Pancreas (tissue), 10 donors: ENCODE measurements at places on chromosomes 5 and 9.

GRCh38 chr9:117511852-117512481, 97.1 kb upstream of the ASTN2 start:
- DNase-seq = no peak

DNA sequence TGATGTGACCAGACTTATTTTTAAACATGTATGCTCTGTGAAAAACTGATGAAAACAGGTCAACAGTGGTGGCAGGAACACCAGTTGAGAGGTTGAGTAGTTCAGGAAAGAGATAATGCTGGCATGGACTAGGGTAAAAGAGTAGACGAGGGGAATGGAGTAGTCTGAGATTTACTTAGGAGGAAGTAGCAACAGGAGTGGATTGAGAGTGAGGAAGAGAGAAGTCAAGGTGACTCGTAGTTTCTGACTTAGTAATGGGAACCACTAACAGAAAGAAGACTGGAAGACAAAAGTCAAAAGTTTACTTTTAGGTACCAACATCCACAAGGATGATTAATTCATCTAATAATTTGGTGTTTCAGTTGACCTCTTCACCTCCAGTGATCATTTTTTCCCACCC, 3.6 kb downstream of the SRA1 start:
- no peak for DNase-seq

DNA sequence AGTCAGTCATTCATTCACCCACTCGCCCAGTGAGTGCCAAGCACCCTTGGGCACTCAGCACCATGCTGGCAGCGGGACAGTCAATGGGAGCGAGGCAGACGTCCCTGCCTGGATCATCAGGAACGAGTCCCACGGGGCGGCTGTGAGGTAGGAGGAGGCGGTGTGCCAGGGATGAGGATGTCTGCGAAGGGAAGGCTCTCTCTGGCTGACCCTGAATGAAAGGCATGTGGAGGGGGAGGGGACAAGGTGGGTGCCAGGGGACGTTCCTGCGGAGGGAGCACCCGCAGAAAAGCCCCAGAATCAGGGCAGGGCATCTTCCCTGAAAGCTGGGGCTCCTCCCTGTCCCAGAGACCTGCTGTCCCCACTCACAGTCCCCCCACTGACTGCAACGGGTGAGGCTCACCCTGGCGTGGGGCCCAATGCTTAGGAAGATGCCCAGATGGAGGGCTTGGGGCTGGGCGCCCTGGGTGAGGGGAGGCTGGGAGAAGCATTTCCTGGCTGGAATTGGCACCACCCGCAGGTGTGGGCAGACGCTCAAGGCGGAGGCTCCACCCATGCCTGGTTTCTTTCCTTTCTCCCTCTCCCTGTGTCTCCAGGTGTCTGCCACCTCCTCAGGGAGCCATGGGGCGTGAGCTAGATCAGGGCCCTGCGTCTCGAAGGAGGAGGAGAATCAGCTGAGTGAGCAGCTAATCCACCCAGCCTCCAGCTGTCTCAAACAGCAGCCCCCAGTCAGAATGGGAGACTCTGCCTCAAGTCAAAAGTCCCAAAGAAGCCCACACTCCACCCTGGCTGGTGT, 179.0 kb upstream of the PPP1R26 start:
- DNase-seq = peak; percentile 67

DNA sequence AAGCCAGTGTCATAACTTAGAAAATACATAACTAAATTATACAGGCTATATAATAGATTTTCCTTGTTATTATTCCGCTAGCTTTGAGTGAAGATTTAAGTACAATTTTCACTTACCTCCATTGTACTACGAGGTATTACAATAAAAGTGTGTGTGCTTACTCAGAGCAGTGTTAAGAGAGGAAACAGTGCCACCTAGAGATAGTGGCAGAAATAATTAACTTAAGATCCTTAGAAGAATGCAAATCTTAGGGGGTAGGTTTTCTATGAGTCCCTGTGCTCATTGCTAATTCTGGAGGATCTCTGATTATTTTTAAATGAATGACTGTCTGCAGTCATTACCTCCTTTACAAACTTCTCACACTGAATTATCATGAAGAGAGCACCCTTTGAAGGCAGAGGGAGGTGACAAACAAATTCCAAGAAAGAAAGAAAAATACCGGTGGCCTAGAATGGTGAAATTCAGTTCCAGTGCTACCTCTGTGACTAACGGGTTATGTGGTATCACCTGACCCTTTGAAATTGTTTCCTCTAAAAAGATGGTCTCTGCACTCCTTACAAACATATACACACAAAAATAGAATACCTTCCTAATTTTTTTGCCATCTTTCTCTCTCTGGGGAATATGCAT, 379.8 kb downstream of the TRIM36 start:
- DNase-seq = no peak

- DNase-seq = no peak
These were observed 144.5 kb upstream of the FTMT start for GRCh38 chr5:121707178-121707577.

DNA sequence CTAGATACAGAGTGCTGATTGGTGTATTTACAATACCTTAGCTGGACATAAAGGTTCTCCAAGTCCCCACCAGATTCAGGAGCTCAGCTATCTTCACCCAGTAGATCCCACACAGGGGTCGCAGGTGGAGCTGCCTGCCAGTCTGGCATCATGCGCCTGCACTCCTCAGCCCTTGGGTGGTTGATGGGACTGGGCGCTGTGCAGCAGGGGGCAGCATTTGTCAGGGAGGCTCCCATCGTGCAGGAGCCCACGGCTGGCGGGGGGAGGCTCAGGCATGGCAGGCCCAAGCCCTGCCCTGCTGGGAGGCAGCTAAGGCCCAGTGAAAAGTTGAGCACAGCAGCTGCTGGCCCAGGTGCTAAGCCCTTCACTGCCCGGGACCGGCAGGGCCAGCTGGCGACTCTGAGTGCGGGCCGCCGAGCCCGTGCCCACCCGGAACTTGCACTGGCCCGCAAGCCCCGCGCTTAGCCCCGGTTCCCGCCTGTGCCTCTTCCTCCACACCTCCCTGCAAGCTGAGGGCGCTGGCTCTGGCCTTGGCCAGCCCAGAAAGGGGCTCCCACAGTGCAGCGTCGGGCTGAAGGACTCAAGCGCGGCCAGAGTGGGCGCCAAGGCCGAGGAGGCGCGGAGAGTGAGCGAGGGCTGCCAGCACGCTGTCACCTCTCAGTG, 314.1 kb upstream of the ATP10B start:
- DNase-seq = no peak

DNA sequence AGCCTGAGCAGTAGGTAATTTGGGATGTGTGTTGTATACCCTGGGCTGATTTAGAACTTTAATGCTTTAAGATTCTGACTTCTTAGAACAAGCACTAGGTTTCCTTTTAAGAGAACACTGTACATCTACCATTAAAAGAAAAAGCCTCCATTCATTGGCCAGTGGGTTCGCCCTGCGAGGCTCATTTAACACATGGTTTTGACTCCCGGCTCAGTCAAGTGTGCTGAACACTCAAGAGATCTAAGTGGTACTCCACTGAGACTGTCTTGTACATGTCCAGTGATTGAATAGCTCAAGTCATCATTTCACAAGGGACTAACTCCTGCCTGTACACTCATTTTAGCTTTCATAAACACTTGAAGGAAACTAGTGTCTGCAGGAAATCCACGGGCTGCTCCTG, 3.9 kb downstream of the FUBP3 start:
- DNase-seq = no peak

DNA sequence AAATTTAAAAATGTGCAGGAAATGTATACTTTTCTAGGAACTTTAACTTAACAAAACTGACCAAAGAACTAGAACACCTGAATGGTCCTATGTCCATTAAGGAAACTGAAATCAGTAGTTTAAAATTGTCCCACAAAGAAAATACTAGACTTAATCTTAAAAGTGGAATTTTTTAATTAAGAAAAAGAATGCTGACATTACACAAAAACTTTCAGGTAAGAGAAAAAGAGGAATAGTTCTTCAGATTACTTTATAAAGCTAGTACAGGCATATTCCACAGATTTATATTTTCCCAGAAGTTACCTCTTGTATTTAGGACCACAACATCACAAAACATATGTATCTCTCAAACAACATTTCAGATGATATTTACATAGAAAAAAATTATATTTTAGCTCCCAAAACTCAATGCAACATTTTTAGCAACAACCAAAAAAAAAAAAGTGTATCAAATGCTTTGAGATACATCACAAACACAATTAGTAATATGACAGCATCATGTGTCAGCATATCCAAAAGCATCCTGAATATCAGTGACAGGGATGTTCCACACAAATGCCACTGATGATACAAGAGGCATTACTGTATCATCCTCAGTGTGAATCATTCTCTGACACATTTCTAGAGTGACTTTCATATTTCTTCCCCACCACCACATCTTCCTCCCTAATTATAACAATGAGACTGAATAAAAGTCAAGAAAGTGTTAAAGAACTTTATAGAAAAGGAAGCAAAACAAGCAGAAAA, 264.0 kb downstream of the EPB41L4A start:
- no peak for DNase-seq

DNA sequence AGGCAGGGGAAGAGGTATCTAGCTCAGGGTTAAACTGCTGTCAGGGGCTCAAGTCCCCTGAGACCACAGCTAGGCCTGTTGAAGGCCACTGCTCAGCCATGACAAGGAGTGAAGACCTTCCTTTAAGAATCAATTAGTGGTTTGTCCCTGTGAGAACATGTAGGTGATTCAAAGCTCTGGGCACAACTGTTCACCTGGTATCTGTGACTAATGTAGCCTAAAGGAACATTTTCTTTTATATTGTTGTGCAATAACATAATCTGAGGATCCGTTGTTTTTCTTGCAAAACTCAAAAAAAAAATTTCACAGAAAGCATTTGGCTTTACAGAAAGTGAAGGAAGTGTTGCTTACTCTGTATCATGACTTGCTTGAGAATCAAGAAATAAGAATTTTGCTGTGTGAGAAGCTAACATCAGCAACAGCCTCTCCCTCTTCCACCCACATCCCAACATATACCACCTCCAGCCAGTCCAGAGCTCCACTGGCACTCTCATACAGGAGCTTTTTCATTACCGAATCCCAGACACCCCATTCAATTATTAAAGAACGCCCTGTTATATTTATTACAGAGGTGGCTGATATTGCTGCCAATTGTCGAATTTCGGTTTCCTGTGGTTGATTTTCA, 807.0 kb downstream of the TLE4 start:
- DNase-seq = no peak

- DNase-seq = no peak
These were observed 200.1 kb downstream of the MCTP1 start for GRCh38 chr5:95084757-95085156.

DNA sequence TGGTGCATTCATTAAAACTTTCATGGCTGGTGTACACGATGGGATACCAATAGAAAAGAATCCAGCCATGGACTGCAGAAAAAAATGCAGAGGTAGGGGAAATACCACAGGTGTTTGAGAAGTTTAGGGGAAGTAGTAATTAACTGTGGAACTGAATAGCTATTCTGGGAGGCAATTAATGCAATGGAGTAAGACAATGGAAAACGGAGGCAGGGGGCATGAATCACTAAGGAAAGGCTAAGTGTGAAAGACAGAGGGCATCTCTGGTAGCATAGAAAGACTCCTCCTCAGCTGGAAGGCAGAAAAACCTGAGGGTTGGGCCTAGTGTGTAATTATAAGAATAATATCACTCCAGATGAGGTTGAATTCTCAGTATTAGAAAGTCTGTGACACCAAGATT, 30.9 kb upstream of the NPR3 start:
- DNase-seq = no peak

- DNase-seq = no peak
These were observed 801 bp upstream of the PRSS3 start for GRCh38 chr9:33794560-33794959.

- no peak for DNase-seq
These were observed 19.7 kb downstream of the NAA35 start for GRCh38 chr9:85960688-85961093.
